IMR-90 (cell line): ENCODE measurements at places on chromosomes 5 and 9.

GRCh38 chr9:113872485-113873143 lies 3.5 kb upstream of the ZNF618 start:
- peaks cover 21% of the 10 kb centered on the region for H3K27me3 ChIP-seq
- no peaks in the 10 kb centered on the region for H3K4me1 ChIP-seq
- H3K36me3 ChIP-seq, result no peaks in the 10 kb centered on the region

DNA sequence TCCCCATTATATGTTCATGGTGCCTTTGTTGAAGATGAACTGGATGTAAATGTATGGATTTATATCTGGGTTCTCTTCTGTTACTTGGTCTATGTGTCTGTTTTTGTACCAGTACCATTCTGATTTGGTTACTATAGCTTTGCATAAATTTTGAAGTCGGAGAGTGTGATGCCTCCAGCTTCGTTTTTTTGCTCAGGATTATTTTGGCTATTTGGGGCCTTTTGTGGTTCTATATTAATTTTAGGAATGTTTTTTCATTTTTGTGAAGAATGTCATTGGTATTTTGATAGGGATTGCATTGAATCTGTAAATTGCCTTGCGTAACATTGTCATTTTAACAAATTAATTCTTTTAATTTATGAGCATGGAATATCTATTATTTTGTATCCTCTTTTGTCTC lies 36.6 kb upstream of the ZNF366 start:
- H3K4me1 ChIP-seq, result no peaks in the 10 kb centered on the region
- H3K27ac ChIP-seq, result no peak overlapping the region
- no peak for DNase-seq
- no peaks in the 10 kb centered on the region for H3K36me3 ChIP-seq

GRCh38 chr9:93676310-93677047 lies 100.1 kb downstream of the PHF2 start:
- H3K36me3 ChIP-seq, result peaks cover 27% of the 10 kb centered on the region; the same call in 1 of the 2 replicates
- no peak overlapping the region for H3K27ac ChIP-seq
- no peaks in the 10 kb centered on the region for H3K27me3 ChIP-seq
- no peak overlapping the region for H3K4me3 ChIP-seq
- DNase-seq, result no peak

DNA sequence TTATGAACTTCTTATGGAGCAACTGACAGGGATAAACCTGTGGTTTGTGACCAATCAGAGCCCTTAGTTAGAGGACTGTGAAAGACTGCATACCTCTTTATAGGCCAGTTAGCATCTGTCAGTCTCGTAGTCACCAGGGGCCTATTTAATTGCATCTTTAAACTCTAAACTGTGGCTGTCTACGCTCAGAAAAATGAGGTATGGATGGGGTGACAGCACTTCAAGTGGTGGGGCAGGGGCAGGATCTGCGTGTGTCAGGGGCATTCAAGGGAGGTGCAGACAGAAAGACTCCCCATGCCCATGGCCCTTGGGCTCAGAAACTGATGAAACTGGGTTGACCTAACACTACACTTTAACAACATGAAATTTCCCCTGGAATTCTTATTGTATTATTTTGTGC lies 132.6 kb upstream of the TBCA start:
- DNase-seq, result no peak
- H3K4me3 ChIP-seq, result no peak overlapping the region
- H3K27me3 ChIP-seq, result peaks cover 14% of the 10 kb centered on the region
- H3K27ac ChIP-seq, result no peak overlapping the region
- no peaks in the 10 kb centered on the region for H3K4me1 ChIP-seq

DNA sequence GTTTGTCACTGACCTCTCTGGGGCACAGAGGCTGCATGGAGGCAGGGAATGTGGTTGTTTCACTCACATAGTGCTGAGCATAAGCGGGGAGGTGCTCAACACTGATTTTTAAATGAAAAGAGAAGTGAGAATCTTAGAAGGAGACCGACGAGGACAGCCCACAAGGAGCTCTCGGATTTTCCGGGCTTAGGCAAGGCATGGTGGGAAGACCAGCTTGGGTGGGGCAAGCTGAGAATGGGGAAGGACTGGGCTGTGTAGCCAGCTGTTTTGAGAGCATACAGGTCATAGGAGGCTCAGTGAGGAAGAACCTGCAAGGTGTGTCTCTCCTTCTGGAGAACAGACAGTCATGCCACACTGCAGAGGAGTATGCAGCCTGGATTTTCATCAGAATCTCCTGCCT lies 86.0 kb upstream of the TNFSF8 start:
- H3K27me3 ChIP-seq, result peaks cover 5% of the 10 kb centered on the region; the same call in 1 of the 2 replicates
- H3K4me1 ChIP-seq, result peaks cover 14% of the 10 kb centered on the region
- no peak overlapping the region for H3K27ac ChIP-seq
